ENCODE measurements at places on chromosomes 7 and 10.
A peak's percentile ranks its signal among the peaks of the same experiment; 100 is the strongest.

- DNase-seq = no peak
These were observed 84.4 kb downstream of the WNT2 start for GRCh38 chr7:117238472-117238871.

DNA sequence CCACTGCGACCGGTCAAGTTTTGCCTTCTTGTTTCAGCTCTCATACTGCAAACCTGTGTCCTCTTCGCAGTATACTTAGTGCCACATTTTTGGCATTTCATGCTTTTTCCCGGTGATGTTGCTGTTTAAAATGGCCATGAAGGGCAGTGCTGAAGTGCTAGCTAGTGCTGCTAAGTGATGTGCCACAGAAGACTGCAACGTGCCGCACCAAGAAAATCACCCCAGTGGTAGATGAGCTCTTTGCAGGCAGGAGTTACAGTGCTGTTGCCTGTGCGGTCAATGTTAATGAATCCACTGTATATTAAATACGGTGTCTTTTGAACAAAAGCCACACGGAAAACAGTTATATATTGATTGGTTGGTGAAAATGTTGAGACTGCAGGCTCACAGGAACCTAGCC is 120.3 kb downstream of the ANLN start:
- no peak for DNase-seq

DNA sequence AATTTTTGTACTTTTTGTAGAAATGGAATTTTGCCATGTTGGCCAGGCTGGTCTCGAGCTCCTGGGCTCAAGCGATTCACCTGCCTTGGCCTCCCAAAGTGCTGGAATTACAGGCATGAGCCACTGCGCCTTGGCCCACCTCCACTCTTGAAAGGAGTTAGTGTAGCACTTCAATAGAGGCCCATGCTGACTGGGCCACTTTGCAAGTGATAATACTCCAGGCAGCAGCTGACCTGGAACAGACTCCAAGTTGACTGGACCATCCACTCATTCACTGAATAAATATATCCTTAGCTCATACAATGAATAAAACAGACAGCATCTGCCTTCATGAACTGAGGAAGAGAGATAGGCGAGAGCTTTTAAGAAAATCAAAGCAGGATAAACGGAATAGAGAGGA is 14.7 kb downstream of the CPVL start:
- no peak for DNase-seq

- DNase-seq = no peak
These were observed 2.8 kb downstream of the BMI1 start for GRCh38 chr10:22323538-22324305.

GRCh38 chr10:84291384-84291783 is 37.0 kb upstream of the CCSER2 start:
- DNase-seq = peak; percentile 64

DNA sequence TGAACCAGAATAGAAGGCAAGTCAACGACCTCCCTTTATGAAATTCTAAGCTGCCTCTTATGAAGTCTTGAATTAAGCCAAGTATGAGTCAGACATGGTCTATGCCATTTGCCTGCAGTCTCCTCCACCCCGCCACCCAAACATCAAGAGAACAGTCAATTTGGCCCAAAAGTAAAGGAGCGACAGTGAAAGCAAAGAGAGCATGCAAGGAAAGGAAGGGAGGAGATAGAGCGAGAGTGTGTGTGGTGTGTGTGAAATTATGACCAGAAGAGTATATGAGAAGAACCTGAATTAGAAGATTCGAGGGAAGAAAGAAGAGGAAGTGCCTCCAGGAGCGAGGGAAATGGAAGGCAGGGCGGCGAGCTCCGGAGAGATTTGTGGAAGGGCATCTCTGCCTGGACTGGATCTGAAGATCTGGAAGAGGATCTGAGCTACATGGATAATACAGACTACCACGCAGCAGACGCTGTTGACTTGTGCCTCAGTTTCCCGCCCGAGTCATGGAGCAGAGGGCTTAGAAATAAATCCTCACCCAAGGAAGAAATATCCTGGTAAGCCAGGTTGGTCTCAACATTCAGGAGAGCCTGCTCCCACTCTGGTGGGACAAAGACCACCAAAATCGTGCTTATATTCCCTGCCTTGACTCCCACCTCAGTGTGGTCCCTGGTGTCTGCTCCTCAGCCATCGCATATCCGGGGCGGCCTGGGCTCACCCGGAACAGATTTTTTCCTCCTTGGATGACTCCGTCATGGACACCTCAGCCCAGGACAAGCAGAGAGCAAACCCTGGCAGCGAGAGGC is 459 bp downstream of the ZDHHC6 start:
- DNase-seq = peak; percentile 19

DNA sequence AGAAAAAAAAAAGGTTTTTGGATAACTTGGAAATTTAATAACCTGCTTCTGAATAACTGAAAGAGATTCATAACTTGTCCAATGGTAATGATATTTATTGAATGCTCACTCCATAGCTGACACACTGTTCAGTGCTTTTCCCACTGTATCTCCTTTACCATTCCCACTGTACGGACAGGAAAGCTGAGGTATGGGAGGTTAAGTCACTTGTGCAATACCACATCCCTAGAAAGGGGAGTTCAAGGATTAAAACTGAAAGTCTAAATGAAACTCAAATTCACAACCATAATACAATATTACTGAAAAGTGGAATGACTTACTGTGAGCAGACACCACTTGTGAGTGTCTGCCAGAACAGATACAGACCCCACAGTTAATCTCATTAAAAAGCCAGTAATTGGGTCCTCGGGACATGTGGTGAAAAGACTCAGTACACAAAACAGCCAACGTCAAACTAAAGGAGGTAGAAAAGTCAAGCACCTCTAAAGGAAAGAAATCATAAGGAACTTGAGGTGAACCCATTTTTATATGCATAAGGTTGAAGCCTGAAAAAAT is 13.8 kb upstream of the RHOBTB1 start:
- no peak for DNase-seq

- DNase-seq = no peak
These were observed 24.9 kb upstream of the NPS start for GRCh38 chr10:127524229-127524628.

GRCh38 chr7:128827248-128827958 is 2.8 kb upstream of the FLNC start:
- DNase-seq = peak; percentile 69

Data from MCF 10A (cell line).